ENCODE measurements at places on chromosomes 4 and X.

GRCh38 chrX:41913476-41913875 lies 9.9 kb downstream of the CASK start:
- DNase-seq: no peak

- DNase-seq: no peak
These were observed 39.7 kb downstream of the PRSS12 start for GRCh38 chr4:118313098-118313497.

- no peak for DNase-seq
These were observed 401.8 kb downstream of the PRDM5 start for GRCh38 chr4:120520761-120521160.

DNA sequence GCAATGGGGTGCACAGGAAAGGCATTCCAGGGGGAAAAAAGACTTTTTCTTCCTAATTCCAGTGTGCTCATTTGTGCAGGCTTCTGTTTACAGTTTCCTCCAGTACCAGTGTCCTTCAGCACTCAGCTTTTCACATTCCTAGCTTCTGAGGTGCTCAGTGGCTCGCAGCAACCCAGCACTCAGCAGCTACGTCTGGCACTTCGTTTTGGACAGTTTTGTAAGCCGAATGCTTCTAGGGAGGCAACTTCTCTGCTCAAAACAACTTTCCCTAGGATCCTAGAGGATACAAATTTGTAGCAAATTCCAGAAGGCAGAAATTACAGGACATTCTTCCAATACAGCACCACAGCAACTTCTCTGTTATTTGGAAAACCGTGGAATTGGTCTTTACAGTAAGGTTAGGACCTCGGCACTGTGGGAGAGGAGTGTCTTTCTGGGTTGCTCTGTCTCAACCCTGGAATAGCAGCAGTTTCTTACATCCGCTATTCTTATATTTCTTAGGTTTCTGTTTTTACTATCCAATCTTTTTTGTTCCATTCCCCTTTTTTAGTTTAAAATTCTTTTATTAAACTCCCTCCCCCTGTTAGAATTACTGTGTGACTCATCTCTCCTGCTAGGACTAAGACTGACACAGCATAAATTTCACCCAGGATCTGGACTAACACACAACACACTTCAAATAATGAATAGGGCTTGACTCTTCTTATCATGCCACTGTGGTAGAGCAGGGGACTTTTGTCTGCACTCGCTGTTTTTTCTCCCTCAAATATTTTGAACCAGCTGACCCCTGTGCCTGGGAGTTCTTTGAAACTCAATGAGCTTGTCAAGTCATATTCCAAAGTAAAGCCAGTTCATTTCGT lies 1314.7 kb downstream of the FSTL5 start:
- DNase-seq: no peak

GRCh38 chr4:33062155-33062806 lies 2342.1 kb downstream of the PCDH7 start:
- DNase-seq: no peak

- DNase-seq: no peak
These were observed 63.7 kb upstream of the FBXW7 start for GRCh38 chr4:152599636-152600035.

GRCh38 chr4:116925900-116926457 lies 159.4 kb downstream of the TRAM1L1 start:
- no peak for DNase-seq

GRCh38 chr4:169272265-169272886 lies 1.6 kb upstream of the SH3RF1 start:
- DNase-seq: no peak

DNA sequence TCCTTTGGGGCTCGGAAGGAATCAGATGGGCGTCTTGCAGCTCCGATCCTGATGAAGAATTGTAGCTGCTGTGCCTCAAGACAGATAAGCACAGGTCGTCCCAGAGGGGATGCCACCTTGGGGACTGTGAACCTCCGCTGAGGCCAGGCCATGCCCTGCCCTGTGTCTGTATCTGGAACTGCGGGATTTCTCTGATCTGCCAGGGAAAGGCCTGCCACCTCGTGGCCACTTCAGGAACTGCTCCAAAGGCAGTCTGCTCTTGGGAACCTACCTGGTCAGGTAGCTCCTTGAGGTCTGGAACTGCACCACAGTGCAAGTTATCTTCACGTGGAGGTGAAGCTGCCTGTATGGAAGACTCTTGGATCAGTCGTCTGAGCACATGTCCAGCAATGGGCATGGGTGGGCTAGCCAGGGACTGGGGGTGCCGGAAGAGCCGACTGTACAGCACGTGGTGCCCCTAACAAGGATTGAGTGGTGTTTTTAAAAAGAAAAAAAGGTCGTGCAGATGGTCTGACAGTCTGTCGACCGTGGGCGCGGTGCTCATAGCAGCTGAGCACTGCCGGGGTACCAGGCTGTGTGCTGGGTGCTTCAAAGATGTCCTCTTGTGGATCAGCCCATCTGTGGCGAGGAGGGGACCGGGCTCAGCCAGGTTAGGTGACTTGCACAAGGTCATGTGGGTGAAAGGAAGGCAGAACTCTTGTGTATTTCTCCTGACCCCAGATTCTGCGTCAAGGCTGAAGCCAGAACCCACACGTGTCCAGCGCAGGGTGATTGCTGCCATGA lies 3.1 kb upstream of the GRPEL1 start:
- peak; percentile 89 for DNase-seq

GRCh38 chrX:130468395-130468923 lies 66.7 kb downstream of the RBMX2 start:
- DNase-seq: no peak

GRCh38 chr4:70940134-70940533 lies 38.0 kb downstream of the MOB1B start:
- DNase-seq: no peak
